ENCODE measurements at places on chromosomes 11 and 22.

GRCh38 chr11:92920331-92920730 is 49.1 kb upstream of the MTNR1B start:
- DNase-seq, result no peak

GRCh38 chr11:32400196-32400595 is 35.1 kb downstream of the WT1 start:
- DNase-seq, result no peak

DNA sequence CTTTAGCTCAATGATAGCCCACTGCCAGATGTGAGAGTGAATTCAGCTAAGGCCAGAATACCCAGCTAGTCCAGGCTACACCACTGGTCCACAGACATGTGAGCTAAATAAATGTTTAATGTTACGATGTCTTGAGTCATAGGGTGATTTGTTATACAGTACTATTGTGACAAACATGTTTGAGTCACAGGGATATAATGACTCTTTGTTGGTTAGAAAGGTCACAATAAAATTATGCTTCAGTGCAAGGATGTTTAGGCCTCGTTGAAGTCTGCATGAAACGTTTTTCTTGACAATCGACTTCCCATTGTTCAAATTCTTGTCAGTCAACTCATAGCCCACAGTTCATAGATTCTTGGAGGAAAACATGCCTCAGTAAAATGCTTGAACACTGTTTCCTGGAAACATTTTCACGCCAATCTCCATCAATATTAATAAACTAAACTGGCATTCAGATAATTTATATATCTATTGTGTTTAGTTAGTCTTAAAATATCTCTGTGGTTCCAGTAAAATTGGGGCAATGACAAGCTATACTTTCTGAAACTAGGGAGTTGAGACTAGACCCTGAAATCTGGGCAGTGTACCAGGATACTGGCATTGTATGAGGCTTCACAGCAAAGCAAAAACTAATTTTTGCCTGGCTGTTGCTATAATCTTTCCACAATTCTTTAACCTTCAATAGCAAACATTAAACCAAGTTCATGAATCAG is 650.8 kb upstream of the KIRREL3 start:
- DNase-seq, result no peak

- DNase-seq, result peak; percentile 34
These were observed 27.7 kb upstream of the PARVB start for GRCh38 chr22:43996170-43996980.

DNA sequence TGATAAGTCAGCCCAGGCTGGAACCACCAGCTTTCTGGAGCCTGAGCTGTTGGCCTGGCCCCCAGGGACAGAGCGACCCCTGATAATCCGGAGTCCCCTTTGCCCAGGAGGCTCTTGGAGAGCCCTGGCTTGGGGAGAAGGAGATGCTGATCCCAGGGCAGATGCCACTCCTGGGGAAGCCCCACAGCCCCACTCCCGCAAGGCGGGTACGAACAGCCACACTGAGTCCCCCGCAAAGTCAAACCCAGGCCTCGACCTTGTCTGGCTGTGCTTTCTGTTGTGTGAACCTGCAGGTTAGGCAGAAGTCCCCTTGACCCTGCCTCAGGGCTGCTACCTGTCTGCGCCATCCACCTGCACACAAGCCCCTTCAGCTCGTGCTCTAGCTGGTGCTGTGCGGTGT is 108.0 kb downstream of the KCNQ1OT1 start:
- no peak for DNase-seq

DNA sequence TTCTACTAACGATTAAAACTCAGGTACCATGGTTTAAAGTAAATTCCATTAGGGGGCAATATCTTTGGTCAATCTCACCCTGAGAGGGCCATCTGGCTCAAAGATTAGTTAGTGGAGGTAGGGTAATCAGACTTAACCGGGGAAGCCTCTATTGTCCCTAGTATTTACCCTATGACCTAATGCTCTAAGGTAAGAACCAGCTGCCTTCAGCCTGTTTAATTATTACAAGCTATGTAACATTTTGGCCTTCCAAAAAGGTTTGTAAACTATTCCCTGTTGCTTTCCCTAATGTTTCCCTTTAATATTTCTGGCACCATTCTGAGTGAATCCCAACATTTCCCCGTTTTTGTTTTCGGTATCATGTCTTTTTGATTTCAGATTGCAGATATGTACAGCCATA is 15.1 kb upstream of the GLYATL1 start:
- no peak for DNase-seq

GRCh38 chr11:14612694-14613093 is 30.9 kb upstream of the PDE3B start:
- no peak for DNase-seq

DNA sequence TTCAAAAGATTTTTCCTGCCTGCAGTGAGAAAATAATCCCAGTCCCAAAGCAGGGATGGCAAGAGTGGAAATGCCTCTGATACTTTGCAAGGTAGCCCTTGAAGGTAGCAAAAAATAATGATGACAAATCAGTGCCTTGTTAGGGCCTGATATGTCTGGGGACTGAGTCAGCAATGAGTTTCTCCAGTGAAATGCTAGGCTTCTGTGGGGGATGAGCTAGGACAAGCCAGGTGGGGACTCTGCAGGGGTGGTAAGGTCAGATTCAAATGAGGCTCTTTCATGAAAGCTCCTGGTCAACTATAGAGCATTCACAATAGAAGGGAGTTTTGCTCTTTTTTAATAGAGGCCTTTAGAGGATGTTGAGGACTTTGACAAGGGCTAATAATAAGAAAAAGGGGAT is 77.7 kb downstream of the ME3 start:
- DNase-seq, result no peak

- no peak for DNase-seq
These were observed 3.8 kb downstream of the DCPS start for GRCh38 chr11:126307706-126308105.

DNA sequence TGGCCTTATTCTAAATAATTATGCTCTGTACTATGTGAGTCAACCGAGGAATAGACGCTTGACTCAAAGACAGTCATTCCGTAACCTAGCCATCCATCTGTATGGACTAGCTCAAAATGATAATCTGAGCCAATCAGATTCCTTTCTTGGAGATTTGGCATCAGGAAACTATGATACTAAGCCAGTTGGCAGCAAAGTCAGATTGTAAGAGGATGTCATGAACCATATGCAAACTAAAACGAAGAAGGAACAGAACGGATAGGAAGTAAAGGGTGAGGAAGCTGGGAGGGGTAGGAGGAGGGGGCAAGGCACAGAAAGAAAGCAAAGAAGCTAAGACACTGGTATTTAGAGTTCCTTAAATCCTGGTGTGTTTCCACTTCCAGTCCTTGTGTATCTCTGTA is 10.7 kb upstream of the SESN3 start:
- DNase-seq, result no peak

- DNase-seq, result no peak
These were observed 44.6 kb upstream of the LIN7C start for GRCh38 chr11:27551127-27551526.

Data from activated naive CD4-positive, alpha-beta T cell (primary cell).